ENCODE measurements at places on chromosomes 4 and X.
A peak's percentile ranks its signal among the peaks of the same experiment; 100 is the strongest.

- DNase-seq = peak; percentile 32
Measured at GRCh38 chrX:40646489-40647306, 663 bp downstream of the CXorf38 start.

- DNase-seq = no peak
Measured at GRCh38 chr4:722851-723360, 17.3 kb downstream of the PCGF3 start.

GRCh38 chrX:129529685-129530281 is 6.5 kb upstream of the SMARCA1 start:
- DNase-seq = no peak

- DNase-seq = peak; percentile 5
Measured at GRCh38 chr4:180285796-180286195, 1957.4 kb upstream of the TENM3 start.

GRCh38 chr4:46329118-46329976 is 60.6 kb downstream of the GABRA2 start:
- DNase-seq = peak; percentile 4

GRCh38 chr4:104881136-104881886 is 265.4 kb upstream of the TET2 start:
- DNase-seq = no peak

GRCh38 chrX:153642051-153642654 is 4.8 kb upstream of the DUSP9 start:
- peak; percentile 51 for DNase-seq

DNA sequence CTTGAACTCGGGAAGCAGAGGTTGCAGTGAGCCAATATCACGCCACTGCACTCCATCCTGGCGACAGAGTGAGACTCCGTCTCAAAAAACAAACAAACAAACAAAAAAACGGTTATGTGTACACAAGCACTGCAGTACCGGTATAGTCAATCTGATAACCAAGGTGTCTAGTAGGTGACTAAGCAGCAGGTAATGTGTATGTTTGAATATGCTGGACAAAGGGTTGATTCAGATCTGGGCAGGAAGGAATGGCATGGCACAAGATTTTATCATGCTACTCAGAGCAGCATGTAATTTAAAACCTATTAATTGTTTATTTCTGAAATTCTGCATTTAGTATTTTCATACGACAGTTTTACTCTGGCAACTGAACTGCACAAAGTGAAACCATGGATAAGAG is 41.7 kb downstream of the MAGEC1 start:
- no peak for DNase-seq

GRCh38 chr4:131566026-131566425 is 1583.1 kb upstream of the PCDH10 start:
- no peak for DNase-seq

DNA sequence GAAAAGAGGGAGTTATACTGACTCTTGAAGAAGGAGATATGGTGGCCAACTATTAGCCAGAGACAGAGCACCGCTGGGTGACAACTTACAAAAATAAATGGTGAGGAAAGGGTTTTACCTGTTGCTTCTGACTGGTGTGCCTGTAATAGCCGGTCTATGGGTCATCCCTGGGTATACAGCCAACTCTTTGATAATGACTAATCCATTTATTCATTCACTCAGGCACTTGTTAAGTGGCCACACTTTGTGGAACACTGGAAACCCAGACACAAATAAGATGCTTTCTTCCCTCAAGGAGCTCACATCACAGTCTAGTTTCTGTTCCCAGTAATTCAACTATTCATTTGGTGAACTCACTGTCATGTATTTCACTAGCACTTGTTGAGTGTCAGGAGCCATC is 13.2 kb upstream of the CAPN6 start:
- DNase-seq = no peak

DNA sequence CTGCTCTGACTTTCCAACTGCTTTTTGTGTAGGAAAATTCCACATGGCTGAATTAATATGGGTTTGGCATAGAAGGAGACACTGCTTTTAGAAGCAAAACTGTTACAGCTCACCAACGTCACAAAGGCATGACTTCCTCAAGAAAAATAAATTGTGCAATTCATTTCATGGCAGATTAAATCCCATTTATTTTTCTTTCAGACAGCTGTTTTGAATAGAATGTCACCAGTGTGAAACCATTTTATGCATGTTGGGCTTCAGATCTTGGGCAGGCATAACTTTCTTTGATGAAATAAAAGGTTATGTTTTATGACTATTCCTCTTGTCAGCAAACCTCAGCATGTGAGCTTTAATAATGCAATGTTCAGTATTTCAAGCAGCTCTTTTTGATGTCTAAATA is 542.8 kb downstream of the GALNTL6 start:
- no peak for DNase-seq

- DNase-seq = no peak
Measured at GRCh38 chr4:153759407-153760316, at the start of gene RNF175. TSS of gene RNF175 (minus strand) at chr4:153760024. CDS start at chr4:153759862, 162 bp downstream.

- no peak for DNase-seq
Measured at GRCh38 chr4:40193016-40193571, 3.7 kb upstream of the RHOH start.

DNA sequence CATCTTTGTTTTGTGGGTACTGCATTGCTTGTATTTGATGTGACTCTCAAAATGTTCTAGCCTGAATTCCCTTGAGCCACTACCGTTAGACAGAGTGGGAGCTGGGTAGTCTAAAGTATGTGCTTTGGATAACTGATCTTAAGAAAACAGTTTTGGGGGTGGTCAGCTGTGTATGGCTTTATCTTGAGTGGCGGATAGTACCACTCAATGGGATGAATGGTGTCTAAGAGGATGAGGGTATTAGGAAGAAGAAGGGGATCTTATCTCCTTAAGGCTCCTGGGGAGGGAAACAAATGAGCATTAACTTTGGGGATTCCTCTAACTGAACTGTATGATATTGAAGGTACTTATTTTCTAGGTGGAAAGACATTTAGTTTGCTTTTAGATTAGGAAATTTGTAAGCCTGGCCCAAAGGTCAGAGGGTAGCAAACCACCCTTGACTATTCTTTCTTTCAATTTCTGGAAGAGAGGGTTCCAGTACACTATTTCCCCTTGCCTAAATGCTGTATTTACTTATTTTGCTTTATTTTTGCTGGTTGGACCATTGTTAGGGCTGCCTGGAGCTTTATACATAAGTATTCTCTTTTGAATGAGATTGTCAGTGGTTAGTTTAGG is 11.3 kb downstream of the BMP2K start:
- no peak for DNase-seq

GRCh38 chr4:168751263-168752225 is 254.7 kb downstream of the PALLD start:
- DNase-seq = no peak

DNA sequence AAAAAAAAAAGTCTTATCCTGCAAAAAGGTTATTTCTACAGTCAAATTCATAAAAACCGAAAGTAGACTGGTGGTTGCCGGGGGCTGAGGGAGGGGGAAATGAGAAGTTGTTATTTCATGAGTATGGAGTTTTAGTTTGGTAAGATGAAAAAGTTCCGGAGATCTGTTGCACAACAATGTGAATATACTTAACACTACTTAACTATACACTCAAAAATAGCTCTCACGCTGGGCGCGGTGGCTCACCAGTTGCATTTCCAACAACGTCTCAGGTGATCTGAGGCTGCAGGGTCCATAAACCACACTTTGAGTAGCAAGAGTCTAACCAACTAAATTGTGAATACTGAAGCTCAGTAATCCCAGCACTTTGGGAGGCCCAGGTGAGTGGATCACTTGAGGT is 52.4 kb downstream of the ANOS1 start:
- no peak for DNase-seq

GRCh38 chrX:79266702-79267101 is 100.4 kb downstream of the ITM2A start:
- DNase-seq = no peak

DNA sequence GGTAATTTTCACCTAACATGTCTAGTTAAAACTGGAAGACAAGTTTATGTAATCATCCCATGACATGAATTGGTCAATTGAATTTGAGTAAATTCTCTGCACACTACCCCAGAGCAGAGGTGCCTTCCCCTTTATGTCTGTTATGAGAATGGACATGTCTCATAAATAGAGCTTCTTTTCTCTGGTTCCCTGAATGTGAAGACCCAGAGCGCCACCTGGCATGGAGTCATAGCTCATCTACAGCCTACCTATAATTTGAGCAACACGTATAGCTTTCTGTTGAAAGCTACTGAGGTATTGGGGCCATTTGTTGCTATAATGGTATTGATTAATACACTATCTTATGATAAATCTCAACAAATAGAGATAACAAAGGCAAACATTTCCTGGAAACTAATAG is 626.5 kb upstream of the GALNTL6 start:
- DNase-seq = no peak

- DNase-seq = no peak
Measured at GRCh38 chr4:7068883-7069282, 1.0 kb upstream of the GRPEL1 start.

DNA sequence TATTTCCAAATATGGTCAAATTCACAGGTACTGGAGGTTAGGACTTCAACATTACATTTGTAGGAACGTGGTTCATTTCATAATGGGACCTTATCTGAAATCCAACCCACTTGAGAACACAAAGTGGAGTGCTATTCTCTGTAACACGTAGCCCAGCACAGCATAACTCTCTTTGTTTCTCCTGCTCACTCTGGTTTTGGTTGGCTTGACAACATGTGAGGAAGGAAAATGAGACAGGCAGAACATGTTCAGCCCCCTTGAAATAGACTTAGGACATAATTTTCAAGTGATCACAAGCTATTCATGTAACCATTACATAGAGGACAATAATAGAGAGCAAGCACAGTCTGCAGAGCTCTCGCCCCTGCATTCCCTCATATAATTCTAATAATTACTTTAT is 115.1 kb upstream of the SMIM10 start:
- DNase-seq = no peak

GRCh38 chr4:113563691-113564378 is 197.7 kb downstream of the CAMK2D start:
- no peak for DNase-seq
